ENCODE measurements at places on chromosomes 4 and X.

- no peak for DNase-seq
Measured at GRCh38 chr4:113083346-113083745, 33.9 kb downstream of the ANK2 start.

DNA sequence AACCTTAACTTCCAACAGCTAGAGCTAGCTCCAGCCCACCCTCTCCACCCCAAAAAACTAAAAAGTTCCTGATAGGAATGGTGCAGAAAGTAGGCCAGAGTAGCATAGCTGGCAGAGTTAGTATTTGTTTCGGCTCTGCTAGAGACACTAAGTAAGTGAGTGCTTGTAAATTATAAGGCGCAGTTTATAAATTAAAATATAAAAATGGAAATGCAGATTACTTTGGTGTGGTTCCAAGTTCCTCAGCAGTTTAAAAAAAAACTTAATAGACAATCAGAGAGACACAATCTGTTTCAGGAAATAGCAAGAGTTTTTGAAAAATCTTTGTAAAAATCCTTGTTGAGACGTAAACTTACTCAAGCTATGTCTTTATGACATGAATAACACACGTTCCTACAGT lies 2.8 kb upstream of the LGI2 start:
- no peak for DNase-seq

- DNase-seq, result no peak
Measured at GRCh38 chr4:8248091-8248490, 21.5 kb upstream of the HTRA3 start.

GRCh38 chr4:2042204-2042946 lies 16.8 kb upstream of the NAT8L start:
- no peak for DNase-seq

GRCh38 chr4:75557696-75558095 lies 1.8 kb downstream of the ODAPH start:
- no peak for DNase-seq

DNA sequence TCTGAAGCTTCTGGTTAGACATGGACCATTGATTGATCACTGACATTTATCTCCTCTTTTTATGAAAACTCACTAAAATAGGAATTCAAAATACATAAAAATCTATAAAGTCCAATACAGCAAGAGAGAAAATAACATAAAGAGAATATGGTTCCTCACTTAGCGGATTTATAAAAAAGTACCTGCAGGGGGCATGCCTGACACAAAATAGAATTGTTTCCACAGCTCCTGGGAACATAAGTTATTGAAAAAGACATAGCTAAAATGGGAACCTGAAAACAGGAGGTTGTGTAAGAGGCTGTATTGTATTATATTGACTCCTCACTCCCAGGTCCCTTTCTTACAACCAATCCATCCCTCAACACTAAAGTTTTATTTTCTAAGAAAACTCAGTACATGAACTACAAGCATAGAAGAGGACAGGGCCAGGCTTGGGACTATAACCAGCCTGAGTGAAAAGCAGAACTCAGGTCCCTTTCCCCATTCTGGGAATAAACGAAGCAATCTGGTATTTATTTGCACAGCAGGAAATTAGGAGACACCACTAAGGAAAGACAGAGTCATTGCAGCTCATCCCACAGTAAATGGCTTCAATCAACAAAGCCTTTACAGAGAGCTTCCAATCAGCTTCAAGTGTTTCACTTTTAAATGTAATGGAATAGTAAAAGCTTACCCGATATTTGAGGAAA lies 121.1 kb upstream of the NDST4 start:
- no peak for DNase-seq
